ENCODE measurements at places on chromosomes 16 and 17. TPM values are rescaled to one million over a fixed set of nuclear protein-coding genes. Genes with fewer than 3 reads are reported as not detected.

ABCA8 gene
- 0.30 TPM for total RNA-seq

KRTAP2-2 gene
- not detected for total RNA-seq

ZG16B gene
- total RNA-seq, result 0.91 TPM

ANKFN1 gene
- total RNA-seq, result not detected

SEPTIN1 gene
- total RNA-seq, result 1.9 TPM

C16orf96 gene
- not detected for total RNA-seq

Measured in A549 treated with RU486 at 1 μM for 4 hours (cell line).